ENCODE measurements at places on chromosomes 5 and 9.

- no peak for DNase-seq
Observed at GRCh38 chr9:128175726-128176125, 15.6 kb downstream of the CIZ1 start.

DNA sequence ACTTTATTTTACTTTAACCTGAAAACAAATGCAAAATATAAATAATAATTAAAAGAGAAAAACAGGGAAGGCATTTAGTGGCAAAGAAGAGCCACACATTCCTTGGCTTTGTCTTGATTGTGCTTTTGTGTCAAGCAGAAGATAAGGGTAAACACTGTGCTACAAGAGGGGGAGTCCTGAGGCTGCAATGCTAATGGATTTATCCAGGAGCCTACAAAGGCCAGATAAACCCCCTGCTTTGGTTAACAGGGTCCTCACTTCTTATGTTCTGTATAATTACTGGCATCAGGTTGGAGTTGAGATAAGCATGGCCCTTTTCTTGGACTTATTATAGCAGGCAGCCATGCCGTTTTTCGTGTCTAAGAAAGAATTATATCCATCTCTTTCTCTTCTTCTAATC, 302.8 kb downstream of the EFNA5 start:
- DNase-seq = no peak

DNA sequence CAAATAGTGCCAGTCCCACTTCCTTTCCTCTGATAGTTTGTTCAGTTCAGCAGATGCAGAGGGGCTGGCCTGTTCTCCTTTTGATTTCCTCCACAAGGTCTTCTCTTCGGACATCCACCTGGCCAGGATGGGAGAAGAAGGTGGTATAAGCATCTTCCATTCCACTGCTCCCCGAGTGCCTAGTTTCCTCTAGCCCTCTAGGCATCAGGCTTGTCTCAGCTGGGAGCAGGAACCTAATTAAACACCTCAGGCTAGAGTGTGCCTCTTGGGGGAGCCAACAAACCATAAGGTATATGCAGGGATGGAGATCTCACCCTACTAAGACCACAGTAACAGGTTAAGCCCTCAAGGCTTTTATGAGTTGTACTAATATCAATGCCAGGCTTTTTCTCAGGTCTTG, 835 bp upstream of the DND1 start:
- no peak for DNase-seq

DNA sequence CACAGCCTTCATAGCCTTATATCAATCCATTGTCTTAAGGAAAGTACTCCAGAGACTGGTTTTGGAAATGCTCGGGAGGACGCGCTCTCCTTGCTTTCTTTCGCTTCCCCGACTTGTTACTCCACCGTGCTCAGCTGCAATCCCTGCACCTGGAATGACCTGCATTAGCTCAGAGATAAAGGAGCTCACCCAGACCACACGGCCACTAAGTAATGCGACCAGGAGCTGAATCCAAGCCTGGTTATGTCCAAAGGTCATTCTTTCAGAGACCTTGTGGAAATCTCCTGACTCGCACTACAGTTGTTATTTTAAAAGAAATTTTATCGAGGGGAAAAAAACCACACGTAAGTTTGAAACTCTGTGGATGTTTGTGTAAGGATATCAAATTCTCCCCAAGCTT, 135.3 kb upstream of the DPYSL3 start:
- no peak for DNase-seq

DNA sequence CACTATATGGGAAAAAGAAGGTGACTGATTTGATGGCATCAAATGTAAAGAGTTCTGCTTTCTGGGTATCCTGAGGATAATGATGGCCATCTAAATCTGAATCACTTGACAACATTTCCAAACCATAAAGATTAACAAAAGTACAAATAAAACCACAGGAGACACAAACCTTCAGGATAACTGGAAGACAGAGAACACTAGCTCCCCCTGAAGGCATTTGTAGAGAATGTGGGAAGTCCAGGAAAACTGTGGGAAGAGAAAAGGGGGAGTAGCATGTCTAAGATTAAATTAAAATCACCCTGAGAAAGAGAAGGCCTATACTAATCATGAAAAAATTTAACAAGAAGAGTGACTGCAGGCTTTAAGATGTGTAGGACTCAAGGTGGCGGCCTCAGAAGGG, 116.2 kb downstream of the PRELID2 start:
- no peak for DNase-seq

DNA sequence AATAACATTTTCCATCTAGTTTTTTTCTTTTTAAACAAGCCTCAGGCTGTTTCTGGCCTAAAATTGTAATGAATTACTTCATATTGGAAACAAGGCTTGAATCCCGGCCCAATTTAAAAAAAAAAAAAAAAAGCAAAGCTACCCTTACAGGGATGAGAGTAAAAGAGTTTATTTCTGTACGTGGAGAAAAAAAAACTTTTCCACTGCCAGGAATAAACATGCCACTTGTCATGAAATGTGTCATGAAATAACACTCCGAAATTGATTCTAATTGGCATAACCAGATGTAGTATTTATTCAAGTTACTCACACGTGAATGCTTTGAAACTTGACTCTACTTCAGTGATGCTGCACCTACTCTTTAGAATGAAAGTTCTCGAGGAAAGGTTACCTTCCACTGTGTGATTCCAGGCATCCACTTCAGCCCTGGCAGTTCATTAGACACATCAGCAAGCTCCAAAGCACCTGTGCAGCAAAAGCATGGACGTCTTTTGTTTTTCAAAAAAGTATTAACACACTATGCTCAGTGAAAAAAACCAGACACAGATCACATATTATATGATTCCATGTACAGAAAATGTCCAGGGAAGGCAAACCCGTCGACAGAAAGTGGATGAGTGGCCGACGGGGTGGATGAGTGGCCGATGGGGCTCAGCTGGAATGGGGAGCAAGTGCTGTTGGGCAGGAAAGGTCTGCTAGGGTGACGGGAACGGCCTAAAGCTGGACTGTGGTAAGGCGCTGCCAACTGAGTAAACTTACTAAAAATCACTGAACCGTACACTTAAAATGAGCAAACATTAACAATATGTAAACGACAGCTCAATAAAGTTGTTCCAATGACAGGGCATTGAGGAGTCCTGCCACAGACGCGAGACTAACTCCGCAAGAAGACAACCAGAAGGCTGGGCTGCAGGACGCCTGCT, 21.2 kb downstream of the NSUN2 start:
- DNase-seq = no peak

GRCh38 chr5:68729678-68730077, 364.1 kb upstream of the SLC30A5 start:
- DNase-seq = no peak

DNA sequence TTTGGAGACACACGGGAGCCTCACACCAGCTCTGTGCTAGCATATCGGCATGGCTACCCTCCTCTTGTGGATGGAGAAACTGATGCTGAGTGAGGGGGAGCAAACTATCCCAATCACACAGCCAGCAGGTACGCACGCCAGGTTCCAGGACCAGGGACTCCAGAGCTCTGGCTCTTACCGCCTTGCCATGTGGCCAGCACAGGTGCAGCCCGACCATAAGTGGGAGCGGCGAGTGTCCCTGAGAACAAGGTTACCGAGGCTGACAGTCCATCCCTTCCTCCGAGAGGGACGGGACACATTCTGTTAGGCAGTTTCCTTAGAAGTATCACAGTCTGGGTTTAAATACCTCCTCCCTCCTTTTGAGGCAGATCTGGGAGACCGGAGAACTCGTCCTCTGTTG, 86.0 kb downstream of the PAX5 start:
- no peak for DNase-seq

DNA sequence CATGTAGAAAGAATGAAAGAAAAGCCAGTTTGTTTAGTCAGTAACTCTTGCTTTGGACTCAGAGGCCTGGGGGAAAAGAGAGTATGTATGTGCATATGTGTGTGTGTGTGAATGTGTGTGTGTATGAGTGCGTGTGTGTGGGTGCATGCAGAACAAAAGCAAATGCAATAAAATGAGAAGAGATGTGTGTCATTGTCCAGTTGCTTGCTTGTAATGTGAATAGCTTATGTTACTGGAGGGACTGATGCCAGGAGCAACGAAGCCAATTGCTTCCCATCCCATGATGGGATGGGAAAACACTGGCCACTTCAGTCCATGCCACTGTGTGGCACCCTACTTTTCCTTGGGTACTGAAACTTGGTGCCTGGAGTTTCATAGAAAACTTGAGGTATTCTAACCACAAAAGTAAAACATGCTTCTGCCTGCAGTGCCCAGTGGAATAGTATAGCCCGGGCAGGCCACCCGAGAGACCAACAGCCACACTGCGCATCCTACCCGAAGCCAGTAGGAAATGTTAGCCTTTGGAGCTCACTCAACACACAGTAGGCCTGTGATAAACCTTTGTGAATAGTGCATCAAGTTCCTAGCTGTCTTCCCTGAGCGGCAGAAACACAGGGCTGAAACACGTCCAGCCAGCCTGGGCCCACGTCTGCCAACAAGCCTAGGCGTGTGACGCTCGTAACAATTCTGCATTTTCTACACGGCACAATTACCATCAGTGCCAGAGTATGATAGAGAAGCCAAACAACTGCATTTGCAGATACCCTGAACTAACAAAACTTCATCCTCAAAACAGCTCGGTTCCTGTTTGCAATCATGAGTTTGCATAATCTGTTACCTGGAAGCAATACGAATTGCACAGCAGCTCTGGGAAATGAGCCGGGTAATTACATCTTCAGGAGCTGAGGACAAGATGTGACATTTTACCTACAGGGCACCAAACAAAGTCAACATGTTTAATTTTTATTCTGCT, 198.1 kb downstream of the SYK start:
- DNase-seq = no peak

- DNase-seq = no peak
Observed at GRCh38 chr9:129352146-129352865, 174.2 kb upstream of the IER5L start.

DNA sequence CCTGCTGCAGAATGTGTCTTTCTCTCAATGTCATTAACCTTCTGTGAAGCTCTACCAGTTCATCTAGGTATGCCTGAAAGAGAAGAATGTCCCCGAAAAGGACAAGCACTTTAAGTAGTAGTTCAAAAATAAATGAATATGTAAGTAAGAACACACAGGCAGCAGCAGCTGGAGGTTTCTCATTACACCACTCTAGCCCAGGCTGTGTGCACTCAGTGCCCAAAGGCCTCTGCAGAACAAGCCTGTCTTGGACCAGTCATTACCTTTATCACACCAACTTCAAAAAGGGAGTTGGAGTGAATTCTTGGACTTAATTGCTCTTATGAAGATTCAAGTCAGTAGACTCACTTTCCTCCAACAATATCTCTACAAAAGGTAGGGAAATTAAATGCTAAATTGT, 268.8 kb downstream of the MLLT3 start:
- DNase-seq = no peak

DNA sequence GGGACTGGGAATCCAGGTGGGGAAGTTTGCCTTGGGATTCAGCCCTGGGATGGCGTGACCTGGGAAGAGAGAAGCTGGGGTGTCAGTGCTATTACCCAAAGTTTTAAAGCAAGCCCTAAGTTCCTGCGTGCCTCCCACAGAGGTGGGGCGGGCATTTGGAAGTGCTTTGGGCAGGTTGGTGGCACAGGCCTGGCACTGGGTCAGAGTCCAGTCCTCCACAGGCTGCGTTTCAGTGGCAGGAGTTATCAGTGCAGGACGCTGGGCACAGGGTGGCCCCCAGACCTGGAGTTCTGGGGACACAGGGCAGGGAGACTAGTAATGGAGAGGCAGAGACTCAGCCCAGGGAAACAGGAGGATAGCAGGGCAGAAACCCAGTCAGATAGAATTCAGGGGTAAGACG, 147.2 kb downstream of the MAST4 start:
- DNase-seq = no peak

DNA sequence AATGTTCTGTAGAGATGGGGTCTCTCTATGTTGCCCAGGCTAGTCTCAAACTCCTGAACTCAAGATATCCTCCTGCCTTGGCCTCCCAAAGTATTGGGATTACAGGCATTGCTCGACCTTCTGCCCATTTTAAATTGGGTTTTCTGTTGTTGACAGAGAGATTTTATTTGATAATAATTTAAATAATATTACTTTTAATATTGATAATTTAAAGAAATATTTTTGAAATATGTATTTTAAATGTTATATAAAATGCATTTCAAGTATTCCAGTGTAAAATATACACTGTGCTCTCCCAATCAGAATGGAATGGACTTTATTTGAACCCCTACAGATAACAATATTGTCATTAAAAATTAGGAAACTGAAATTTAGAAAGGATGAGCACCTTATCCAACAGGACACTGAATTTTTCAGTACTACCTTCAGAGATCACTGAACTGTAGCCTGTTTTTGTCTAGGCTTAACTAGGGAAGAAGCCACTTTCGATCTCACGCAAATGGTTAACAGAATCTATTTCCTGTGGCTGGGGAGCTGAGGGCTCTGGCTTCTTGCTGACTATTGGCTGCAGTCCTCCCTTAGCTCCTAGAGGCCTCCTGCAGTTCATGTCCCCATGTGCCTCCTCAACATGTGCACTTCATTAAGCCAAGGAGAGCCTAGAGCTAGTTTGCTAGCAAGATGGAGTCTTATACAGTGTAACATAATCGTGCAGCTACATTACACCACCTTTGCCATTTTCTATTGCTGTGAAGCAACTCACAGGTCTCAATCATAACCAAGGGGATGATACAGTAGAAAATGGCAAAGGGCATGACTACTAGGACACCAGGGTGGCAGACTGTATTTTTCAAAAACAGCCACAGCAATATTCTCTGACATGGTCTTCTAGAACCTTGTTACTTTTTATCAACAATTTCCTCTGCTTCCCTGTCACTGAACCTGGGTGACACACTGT, 150.0 kb downstream of the CDC42SE2 start:
- no peak for DNase-seq

- no peak for DNase-seq
Observed at GRCh38 chr9:11233696-11234095, 620.9 kb upstream of the PTPRD start.

GRCh38 chr5:15499528-15500324, at the start of gene FBXL7:
FBXL7 (plus strand) TSS chr5:15500180.
- no peak for DNase-seq

- no peak for DNase-seq
Observed at GRCh38 chr5:57422993-57423392, 59.6 kb downstream of the ACTBL2 start.

GRCh38 chr9:98964201-98964600, 20.5 kb downstream of the COL15A1 start:
- DNase-seq = no peak

GRCh38 chr9:33498387-33498786, 24.7 kb upstream of the NOL6 start:
- DNase-seq = no peak

DNA sequence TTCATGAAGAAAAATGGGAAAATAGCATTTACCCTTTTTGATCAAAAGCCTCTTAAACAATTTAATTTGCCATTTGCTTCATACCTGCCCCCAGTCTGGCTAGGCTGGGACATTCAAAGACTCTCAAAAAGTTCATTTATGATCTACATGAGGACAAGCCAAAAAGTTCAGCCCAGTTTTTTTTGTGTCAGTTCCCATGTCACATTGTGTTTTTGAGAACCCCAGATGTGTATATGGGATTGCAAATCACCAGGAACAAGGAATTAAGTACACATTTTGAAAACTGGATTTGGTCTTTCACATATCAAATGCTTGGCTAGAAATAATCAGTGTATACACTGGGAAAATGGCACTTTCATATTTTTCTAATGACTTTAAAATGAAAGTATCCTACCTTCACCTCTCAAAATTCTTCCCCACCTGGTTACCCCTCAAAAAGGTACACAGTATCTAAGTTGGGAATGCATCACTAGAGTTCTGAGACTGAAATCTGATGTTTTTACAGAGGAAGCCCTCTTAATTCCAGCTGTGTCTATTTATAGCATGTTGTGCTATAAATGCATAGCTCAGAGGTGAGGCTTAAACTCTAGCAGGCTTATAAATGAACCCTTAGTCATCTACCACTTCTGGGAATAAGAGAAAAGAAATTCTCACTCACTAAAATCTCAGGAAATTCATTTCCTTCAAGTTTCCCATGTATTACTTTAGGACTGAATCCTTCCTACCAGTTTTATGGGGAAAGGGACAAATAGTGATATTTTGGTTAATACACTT, 9.3 kb downstream of the STOM start:
- DNase-seq = no peak
